Testis (tissue), 5 donors: ENCODE measurements at places on chromosomes 5 and 9. TPM values are rescaled to one million over a fixed set of nuclear protein-coding genes. Genes with fewer than 3 reads are reported as not detected.
A peak's percentile ranks its signal among the peaks of the same experiment; 100 is the strongest.

DNA sequence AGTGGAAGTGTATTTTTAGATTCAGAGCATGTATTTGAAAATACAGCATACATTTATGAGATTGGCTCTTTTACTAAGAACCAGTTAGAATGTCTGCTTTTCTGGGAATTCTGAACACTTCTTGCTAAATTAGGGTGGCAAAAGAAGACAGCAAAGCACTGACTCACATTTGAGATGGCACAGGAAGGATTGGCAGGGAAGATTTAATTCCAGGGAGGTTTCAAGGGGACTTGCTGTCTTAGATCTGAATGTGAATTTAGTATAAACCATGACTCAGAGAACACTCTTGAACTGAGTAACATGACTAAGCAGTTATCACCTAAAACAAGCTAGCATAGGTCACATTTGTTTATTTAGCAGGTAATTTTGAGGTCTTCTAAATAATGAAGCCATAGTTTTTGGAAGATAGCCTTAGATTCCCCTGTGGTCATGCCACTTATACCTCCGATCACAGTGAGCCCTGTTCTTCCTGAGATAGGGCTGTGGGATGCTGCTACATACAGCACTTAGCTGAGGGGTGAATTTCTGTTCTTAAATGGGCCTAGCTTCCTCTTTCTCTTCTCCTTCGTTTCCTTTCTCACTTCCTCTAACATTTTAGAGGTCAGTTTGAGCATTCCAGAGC, 173.8 kb downstream of the PCSK1 start:
- no peak overlapping the region for H3K4me3 ChIP-seq
- no peaks in the 10 kb centered on the region for H3K27me3 ChIP-seq
- H3K36me3 ChIP-seq, result no peaks in the 10 kb centered on the region

GRCh38 chr5:133977858-133978257, 9.4 kb upstream of the C5orf15 start:
- no peak overlapping the region for H3K4me3 ChIP-seq
- H3K27me3 ChIP-seq, result no peaks in the 10 kb centered on the region
- H3K4me1 ChIP-seq, result no peaks in the 10 kb centered on the region
- DNase-seq, result no peak
- H3K27ac ChIP-seq, result no peak overlapping the region

DNA sequence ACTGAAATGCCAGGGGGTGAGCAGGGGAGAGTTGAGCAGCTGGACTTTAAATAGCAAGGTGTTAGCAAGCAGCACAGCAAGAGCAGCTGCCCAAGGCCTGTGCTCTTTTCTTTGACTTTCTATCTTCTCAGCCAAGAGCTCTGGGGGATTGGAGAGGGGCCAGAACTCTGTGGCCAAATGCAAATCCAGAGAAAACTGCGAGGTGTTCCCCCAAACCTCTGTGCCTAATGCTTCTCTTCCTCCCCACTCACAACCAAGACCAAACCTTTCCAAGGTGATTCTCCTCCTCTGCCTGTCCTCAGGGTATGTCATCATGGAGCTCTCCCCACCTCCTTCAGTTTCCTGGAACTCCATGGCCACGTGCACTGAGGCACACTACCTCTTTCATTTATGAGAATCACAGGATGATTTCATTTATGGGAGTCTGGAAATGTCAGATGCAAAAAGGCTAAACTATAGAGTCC, 118.7 kb upstream of the WWC1 start:
- no peak overlapping the region for H3K4me3 ChIP-seq
- peak; percentile 41 for DNase-seq
- H3K36me3 ChIP-seq, result no peaks in the 10 kb centered on the region
- H3K27me3 ChIP-seq, result no peaks in the 10 kb centered on the region

- H3K36me3 ChIP-seq, result no peaks in the 10 kb centered on the region
- no peaks in the 10 kb centered on the region for H3K27me3 ChIP-seq
- no peak overlapping the region for H3K4me3 ChIP-seq
- H3K27ac ChIP-seq, result no peak overlapping the region
- peaks cover 4% of the 10 kb centered on the region for H3K4me1 ChIP-seq
Observed at GRCh38 chr5:1642221-1642620, 118.5 kb upstream of the LPCAT1 start.

- H3K4me1 ChIP-seq, result no peaks in the 10 kb centered on the region
- H3K36me3 ChIP-seq, result no peaks in the 10 kb centered on the region
Observed at GRCh38 chr9:93218671-93219420, 34.9 kb downstream of the WNK2 start.

The C1QTNF3 gene
- total RNA-seq, result 27.1 TPM

The CCNO gene
- total RNA-seq, result 14.4 TPM
